Stimulated activated CD4-positive, alpha-beta T cell treated with anti-CD3 and anti-CD28 coated beads, TNF-alpha, amount 100 ng/mL, for 1 hour (primary cell): ENCODE measurements at places on chromosomes 3 and 15.

DNA sequence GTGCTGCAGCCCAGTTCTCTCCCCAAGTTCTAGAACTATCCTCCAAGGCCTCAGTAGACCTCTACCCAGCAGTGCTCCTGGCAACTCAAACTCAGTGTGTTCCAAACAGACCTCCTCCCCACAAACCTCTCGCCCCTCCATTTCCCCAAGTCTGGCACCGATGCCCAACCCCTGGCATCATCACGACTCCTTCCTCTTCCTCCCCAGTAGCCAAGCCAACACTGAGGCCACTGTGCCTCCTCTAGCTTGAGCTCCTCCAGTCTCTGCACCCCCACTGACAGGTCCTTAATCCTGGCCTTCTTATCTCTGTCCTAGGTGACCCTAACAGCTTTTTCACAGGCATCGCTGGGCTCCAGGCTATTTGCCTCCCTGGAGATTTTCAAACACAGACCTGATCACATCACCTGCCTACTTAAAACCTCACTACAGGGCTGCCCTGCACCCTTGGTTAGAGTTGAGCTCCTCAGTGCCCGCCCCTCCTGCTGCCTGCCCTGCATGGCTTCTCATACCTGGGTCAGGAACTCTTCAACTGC lies 6.8 kb downstream of the ARPIN start:
- DNase-seq: no peak

DNA sequence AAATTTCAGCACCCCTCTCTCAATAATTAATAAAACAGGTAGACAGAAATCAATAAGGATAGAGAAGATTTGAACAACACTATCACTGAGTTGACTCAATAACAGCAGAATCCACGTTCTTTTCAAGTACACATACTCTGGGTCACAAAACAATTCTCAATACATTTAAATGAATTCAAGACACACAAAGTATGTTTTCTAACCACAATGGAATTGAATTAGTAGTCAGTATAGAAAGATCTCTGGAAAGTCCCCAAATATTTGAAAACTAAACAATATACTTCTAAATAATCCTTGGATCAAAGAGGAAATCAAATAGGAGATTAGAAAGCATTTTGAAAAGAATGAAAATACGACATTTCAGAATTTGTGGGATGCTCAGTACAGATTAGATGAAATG lies 40.0 kb downstream of the TKT start:
- DNase-seq: no peak

- DNase-seq: no peak
Observed at GRCh38 chr3:25662736-25663320, 1.9 kb downstream of the TOP2B start.

- DNase-seq: no peak
Observed at GRCh38 chr3:16743276-16743675, 138.1 kb upstream of the DAZL start.

GRCh38 chr15:42056934-42057798 lies 36.3 kb upstream of the PLA2G4E start:
- DNase-seq: peak; percentile 24

- DNase-seq: no peak
Observed at GRCh38 chr3:131232711-131233267, 148.8 kb upstream of the NUDT16 start.

DNA sequence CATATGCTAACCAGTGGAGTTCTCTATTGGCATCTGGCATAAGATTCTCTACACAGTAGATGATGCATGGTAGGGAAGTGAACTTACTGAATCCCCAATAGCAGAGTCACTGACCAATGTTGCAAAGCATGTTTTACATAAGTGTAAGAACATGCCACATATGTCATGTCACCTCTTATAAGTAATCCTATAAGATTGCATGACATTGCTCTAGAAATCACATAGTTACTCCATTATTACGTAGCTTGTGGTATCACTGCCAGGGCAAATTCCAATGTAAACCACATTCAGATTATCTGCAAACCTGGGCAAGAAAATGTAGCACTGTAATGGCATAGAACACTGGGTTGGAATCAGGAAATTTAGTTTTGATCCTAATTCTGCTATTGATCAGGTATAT lies 198.2 kb upstream of the UMPS start:
- no peak for DNase-seq

- no peak for DNase-seq
Observed at GRCh38 chr3:69165744-69166143, 43.3 kb upstream of the LMOD3 start.

DNA sequence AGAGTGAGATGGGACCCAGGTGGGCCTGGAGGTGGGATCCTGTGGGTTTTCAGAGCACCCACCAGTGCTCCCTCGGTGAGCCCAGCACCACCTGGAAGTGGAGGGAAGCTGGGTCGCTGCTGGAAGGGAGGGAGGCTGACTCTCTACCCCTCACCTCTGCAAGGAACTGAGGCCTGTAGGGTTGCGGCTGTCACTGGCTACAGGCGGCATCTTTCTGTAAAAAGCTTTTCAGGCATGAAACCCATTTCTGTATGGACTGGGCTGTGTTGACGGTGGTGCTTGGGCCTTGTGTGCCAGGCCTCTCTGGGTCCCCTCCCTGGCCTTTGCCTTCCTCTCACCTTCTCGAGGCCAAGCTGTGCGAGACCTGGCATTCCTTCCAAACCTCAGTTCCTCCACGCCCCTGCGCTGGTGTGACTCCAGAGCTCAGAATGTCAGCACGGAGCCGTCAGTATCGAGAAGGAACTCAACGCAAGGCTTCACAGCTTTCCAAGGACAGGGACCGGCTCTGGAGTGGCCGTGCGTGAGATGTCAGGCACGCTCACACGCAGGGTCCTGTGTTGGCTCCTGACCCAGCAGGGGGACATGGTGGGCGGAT lies 16.6 kb downstream of the ABTB1 start:
- no peak for DNase-seq
